Common myeloid progenitor, CD34-positive (primary cell): ENCODE measurements at places on chromosomes 6 and 20.
A peak's percentile ranks its signal among the peaks of the same experiment; 100 is the strongest.

DNA sequence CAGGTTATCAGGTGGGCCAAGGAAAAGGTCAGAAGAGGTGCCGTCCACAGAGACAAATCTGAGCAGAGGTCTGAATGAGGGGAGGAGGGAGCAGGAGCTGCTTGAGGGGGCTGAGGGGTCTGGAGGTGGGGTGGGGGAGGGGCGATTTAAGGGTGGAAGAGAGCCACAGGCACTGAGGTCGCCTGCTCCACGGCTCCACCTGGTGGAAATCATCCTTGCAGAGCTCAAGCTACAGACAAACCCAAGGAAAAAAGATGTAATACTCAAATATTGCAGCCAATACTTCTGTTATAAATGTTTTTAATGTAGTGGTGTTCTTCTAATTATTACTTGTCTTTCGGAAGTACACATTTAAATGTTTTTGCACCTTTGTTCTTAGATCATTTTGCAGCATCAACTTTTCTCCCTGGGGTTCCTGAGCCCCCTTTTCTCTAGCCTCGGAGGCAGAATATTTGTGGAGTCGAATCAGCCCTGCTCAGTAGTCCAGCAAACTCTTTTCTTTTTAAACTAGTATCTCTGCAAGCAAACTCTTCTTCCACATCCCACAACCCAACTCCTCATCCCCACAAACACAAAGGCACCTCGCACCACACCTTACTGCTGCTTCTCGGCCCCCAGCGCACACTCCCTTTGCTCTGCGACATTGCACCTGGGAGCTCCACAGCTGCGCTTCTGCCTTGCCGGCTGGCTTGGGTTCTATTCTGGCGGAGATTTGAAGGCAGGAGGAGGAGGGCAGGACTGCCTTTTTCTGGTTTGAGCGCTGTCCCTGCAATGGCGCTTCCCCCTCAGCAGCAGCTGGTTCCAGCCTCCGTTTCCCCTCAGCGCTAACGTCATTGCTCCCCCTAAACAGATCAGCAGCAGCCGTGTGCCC is 51.0 kb upstream of the TFAP2A start:
- peak; percentile 56 for DNase-seq

DNA sequence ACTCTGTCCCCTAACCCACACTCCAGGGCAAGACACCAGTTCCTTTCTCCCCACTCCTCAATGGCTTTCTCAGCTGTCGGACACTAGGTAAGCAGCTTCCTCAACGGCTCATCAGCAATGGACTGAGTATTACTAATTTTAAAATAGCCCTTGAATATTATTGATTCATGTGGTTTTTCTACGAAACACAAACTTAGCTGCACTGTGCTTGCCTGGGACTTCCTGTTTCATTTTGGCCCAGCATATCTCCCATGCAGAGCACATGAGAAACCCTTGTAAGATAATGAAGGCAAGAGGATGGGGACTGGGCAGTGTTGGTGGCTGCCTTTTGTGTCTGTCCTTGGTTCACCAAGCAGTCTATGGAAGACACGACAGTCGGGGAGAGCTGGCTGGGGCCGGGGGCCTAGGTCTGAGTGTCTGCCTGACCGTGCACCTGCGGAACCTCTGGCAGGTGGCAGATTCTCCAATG is 48.9 kb downstream of the RNASET2 start:
- peak; percentile 45 for DNase-seq

- DNase-seq = no peak
Measured at GRCh38 chr6:81793821-81794475, 41.5 kb upstream of the TENT5A start.

GRCh38 chr20:334578-334977 is 9.2 kb downstream of the SOX12 start:
- DNase-seq = no peak

- DNase-seq = peak; percentile 27
Measured at GRCh38 chr6:42293386-42293977, 75.8 kb upstream of the MRPS10 start.

- peak; percentile 78 for DNase-seq
Measured at GRCh38 chr6:169990095-169991030, 238.9 kb downstream of the ERMARD start.

- DNase-seq = peak; percentile 88
Measured at GRCh38 chr6:22892452-22892851, 323.1 kb downstream of the HDGFL1 start.

DNA sequence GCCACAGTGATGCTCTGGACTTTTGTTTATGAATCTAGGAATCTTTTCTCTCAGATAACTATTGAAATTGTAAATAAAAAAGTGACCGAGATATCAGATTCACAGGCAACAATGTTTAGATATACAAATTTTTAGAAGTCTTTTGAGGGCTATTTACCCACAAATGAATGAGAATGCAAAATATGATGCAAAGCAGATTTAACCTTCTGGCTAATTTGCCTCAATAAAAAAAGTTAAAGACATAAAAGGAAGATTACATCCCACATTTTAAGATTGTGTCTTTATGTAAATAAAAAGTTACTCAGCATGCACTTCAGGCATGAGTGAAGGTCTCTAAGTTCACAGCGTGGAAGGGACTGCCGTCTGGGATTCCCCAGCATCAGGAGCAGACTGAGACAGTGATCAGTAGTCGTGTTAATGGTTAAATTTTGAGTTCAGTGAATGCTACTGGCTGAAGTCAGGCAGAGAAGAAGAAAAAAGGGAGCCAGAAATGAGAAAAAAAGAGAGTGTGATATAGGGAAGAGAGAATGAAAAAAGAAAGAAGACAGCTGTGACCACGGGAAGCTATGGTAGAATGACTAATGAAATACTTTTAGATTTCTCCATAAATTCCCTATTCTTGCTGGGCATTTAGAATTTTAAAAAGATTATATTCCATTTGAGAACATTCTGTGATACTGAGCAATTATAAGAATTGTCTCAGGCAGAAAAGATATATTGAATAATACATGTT is 93.6 kb downstream of the MYB start:
- peak; percentile 47 for DNase-seq

DNA sequence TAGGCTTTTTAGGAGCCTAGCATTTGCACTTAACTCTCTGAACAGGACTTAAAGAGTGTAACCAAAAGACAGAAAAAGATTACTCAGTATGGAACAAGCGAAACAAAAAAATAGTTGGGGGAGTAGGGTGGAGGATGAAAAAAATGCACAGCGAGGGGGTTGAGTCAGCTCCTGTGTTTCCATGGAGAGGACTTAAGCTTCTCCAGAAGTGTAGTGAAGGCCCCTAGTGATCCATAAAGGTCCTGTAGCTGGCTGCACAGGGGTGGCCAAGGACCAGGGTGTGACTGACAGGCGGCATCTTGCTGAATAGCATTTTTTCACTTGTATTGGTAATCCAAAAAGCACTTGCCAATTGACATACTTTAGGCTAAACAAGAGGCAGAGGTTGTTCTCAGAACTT is 533.9 kb downstream of the RFPL4B start:
- DNase-seq = no peak

- no peak for DNase-seq
Measured at GRCh38 chr6:53168516-53169267, 20.1 kb upstream of the GCM1 start.

GRCh38 chr20:19758133-19758500 is at the start of gene RIN2:
TSS of gene RIN2 (plus strand) at chr20:19758258. CDS start at chr20:19889602, 131,344 bp downstream.
- DNase-seq = no peak

GRCh38 chr6:33634946-33635345 is 13.8 kb downstream of the ITPR3 start:
- no peak for DNase-seq

GRCh38 chr6:83770910-83771309 is 62.0 kb upstream of the SNAP91 start:
- peak; percentile 25 for DNase-seq

DNA sequence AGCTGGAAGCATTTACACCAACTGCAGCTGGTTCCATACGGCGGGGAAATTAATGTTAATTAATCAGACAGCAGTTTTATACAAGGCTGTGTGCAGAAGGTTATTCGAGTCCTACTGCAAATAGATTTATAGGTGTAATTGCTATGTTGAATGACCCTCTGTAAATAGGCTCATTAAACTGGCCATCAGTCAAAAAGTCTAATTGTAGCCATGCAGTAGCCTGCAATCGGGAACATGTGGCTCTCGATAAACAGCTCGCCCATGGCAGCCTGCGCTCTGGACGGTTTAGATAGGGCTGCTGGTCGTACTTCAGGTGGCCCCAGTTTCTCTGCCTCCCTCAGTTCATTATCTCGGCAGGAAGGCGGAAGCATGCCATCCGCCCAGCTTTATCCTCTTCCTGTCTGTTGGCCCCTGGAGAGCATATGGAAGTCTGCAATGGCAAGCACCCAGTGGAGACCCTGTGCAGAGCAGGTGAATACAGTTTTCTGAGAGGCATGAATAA is 143.2 kb downstream of the MBOAT1 start:
- peak; percentile 97 for DNase-seq

- DNase-seq = no peak
Measured at GRCh38 chr6:147715035-147715434, 206.5 kb downstream of the SAMD5 start.

DNA sequence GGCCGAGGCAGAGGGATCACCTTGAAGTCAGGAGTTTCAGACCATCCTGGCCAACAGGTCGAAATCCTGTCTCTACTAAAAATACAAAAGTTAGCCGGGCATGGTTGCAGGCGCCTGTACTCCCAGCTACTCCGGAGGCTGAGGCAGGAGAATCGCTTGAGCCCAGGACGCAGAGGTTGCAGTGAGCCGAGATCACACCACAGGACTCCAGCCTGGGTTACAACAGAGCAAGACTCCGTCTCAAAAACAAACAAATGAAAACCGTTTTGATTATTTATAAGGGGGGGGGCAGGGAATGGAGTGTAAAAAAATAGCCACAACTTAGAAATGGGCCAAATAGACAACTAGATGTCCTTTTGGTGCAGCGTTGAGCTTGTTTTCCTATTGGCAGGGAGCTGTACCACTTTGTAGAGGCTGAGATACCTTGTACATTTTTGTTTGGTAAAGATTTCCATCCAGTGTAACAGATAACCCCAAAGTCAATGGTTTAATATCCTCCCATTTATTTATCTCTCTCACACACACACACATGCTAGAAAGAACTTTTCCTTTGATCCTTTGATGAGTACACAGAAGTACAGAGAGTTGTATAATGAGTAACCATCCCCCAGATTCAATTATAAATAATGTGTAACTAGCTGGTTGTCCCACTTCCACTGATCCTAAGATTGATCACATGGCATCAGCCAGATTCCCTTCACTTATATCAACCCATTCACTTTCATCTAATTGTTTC is 477.5 kb downstream of the PRKN start:
- no peak for DNase-seq

GRCh38 chr6:168162366-168162765 is 83.4 kb upstream of the FRMD1 start:
- no peak for DNase-seq
